Inflammatory macrophage (primary cell): ENCODE measurements at places on chromosomes 6 and 20.

DNA sequence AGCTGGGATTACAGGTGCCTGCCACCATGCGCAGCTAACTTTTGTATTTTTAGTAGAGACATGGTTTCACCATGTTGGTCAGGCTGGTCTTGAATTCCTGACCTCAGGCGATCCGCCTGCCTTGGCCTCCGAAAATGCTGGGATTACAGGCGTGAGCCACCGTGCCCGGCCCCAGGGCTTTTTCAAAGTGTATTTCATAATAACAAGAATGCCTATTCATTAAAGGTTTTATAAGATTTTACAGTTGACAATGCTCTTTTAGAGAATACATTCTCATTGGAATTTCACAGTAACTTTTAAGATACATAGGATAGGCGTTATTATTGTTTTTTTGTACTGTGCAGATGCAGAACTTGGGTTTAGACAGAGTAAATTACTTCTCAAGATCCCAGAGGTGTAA, 52.6 kb upstream of the PTPRK start:
- no peak for DNase-seq

DNA sequence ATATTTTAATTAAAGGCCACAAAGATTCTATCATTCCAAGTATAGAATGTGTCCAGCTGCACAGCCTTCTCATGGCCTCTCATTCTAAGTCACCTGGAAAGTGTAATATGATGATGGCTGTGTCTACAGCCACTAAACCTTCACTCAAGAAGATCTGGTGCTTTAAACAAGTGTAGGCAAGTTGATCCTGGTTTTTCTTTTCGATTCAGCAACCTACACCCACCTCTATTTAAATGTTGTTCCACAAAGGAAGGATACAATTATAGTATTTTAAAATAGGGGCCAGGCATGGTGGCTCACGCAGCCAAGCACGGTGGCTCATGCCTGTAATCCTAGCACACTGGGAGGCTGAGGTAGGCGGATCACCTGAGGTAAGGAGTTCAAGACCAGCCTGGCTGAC, 25.5 kb upstream of the DST start:
- DNase-seq: no peak

GRCh38 chr6:135318738-135319469, 137.8 kb downstream of the MYB start:
- DNase-seq: no peak

DNA sequence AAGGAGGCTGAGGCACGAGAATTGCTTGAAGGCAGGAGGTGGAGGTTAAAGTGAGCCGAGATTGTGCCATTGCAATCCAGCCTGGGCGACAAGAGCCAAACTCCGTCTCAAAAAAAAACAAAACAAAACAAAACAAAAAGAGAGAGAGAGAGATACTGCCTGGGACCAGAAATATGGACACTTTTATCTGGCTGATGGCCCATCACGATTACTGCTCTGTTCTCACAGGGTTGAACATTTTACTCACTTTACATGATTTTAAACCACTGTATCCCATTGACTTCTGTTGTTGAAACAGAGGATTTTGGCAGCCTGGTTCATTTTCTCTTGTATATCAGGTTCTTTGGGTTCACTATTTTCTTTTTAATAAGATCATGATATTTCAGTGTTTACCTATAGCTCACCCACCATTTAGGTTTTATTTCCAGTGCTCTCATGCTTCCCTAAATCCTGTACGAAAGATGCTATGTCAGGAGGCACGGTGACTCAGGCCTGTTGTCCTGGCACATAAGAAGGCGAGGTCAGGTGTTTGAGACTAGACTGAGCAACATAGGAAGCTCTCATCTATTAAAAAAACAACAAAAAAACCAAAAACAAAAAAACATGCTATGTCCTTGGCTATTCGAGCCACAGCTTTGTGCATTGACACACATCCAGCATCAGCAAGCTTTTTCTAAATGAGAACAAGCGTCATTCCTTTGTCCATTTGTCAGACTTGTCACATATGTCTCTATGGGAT, 34.5 kb upstream of the RREB1 start:
- DNase-seq: no peak

DNA sequence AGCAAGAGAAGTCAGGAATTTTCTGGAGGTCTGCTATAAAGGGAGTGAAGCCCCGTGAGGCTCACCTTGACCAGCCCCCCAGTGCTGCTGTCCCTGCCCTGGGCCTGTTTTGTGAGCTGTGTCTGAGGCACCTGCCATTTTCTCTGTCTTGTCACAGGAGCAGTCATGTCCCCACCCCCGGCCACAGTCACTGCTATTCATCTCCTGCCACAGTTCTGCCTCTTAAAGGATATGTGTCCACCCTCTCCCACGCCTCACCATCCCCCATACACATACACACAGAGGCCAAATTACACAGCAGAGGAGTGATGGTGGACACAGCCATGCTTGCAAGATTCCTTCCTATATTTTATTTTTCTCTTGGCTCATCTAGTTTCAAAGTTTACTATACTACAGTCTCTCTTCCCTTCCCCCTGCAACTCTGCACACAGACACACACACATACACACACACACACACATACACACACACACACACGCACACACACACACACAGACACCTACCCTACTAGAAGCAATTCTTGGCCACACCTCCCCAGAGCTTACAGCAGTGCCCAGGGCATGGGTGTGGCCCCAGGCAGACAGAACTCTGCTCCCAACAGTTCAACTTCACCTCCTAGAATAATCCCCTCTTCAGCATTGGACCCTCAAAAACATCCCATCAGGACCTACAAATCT, 68.7 kb upstream of the TAB2 start:
- peak; percentile 84 for DNase-seq

DNA sequence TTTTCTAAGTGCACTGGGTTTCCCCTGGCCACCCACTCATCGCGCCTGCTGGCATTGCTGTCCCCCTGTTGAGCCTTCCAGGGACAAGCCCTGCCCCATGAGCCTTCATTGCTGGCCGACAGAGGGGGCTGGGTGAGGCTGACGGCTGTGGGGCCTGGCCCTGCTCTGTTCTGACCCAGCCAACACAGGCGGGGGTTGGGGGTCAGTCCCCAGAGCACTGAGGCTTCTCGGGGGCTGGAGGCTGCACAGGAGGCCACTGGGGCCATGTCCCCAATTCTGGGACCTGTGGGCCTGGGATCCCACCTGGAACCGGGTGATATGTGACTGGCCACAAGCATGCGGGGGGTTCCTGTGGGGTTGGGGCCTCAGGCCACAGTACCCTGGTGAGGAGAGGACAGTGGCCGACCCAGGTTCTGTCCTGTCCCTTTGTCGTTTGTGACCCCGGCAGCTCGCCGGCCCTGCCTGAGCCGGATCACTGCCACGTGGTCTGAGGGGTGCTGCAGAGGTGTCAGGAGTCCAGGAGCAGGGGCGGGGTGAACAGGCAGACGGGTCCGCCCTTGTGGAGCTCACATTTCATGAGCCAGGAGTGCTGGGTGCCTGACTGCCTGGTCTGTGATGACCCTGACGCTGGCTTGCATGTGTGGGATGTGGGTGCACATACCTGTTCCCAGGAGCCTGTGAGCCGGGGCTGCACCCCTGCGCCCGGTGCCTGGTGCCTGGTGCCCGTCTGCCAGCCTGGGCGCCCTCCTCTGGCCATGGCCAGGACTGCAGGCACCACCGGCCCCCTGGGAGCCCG, 2.1 kb upstream of the COL20A1 start:
- peak; percentile 27 for DNase-seq

DNA sequence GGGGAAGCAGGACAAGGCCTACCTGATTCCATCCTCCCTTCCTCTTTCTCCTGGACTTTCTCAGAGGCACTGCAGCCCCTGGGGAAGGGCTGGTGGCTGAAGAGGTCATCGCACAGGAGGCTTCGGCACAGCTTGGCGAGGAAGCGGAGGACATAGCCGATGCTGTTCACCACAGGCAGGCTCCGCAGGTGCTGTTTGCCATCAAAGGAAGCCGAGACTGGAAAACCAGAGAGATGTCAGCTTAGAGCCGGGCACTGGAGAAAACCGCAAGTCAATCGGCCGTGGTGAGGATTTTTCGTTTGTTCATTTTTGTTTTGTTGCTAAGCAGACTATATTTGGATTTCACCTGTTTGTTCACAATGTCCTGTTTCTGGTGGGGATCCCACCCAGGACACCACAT, 79.2 kb downstream of the SCML4 start:
- DNase-seq: no peak

DNA sequence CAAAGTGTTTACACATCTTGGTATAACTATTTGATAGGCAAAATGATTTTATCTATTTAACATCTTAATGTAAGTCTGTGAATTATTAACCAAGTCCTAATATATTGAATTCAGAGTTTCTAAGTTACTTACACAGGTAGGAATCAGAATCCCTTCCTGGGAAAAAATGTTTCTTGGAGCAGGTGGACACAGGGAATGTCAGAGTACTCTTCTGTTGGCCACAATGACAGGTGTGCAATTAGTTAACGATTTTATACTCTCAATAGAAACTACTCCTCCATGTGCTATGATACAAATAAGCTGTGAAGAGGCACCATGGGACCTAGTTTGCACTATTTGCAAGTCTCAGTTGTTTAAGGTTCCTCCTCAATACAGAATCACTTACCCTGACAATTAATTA, 821 bp upstream of the TAAR5 start:
- DNase-seq: no peak
